CD4-positive, alpha-beta T cell (primary cell): ENCODE measurements at places on chromosomes 1 and 21. TPM values are rescaled to one million over a fixed set of nuclear protein-coding genes. Genes with fewer than 3 reads are reported as not detected.

DNA sequence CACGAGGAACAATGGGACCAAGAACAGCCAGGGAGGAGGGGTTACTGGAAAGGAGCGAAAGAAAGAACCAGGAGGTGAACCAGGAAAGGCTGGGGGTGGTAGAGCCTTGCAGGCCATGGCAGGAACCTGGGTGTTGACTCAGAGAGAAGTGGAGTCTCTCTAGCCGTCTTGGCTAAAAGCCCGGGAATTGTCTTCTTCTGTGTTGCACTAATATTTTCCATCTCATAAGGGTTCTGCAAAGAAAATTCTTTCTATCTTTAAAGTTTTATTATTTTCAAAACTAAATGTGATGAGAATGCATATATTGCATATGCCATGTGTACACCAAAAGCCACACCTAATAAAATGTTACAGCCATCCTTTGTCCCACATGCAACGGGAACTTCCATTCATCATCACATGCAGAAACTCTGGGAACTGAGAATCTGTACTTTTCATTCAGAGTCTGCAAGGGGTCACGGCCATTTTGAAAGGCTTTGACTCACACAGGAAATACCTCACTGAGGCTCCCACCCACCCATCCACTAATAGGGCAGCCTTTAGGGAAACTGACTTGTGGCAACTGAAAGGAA is 38.0 kb downstream of the ERG start:
- no peaks in the 10 kb centered on the region for H3K4me1 ChIP-seq
- no peaks in the 10 kb centered on the region for H3K36me3 ChIP-seq
- H3K27me3 ChIP-seq: no peaks in the 10 kb centered on the region
- no peak for DNase-seq
- H3K4me3 ChIP-seq: no peak overlapping the region
- no peak overlapping the region for H3K27ac ChIP-seq

KRTAP6-1 gene
- not detected for total RNA-seq

DNA sequence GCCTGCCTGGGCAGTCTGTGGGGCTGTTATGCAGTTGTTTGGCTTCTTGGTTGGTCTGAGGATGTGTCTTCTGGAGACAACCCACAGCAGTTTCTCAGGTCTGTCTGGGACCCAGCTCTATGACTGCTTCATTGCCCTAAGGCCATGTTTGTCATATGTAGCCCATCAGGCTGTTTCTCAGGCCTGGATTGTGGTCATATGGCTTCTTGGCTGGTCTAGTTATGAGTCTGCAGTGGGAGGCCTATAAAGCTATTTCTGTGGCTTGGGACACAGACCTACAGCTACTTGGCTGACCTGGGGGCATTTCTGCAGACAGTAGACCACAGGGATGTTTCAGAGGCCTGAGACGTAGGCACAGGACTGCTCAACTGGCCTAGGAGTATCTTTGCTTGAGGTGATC is 41.5 kb downstream of the CHIA start:
- no peak overlapping the region for H3K4me3 ChIP-seq
- H3K27ac ChIP-seq: no peak overlapping the region
- H3K36me3 ChIP-seq: no peaks in the 10 kb centered on the region
- H3K27me3 ChIP-seq: no peaks in the 10 kb centered on the region
- H3K4me1 ChIP-seq: peaks cover 8% of the 10 kb centered on the region

- no peak overlapping the region for H3K27ac ChIP-seq
- H3K36me3 ChIP-seq: no peaks in the 10 kb centered on the region
- H3K27me3 ChIP-seq: peaks cover 34% of the 10 kb centered on the region
These were observed 25.6 kb upstream of the NFIA start for GRCh38 chr1:61056573-61057439.

DNA sequence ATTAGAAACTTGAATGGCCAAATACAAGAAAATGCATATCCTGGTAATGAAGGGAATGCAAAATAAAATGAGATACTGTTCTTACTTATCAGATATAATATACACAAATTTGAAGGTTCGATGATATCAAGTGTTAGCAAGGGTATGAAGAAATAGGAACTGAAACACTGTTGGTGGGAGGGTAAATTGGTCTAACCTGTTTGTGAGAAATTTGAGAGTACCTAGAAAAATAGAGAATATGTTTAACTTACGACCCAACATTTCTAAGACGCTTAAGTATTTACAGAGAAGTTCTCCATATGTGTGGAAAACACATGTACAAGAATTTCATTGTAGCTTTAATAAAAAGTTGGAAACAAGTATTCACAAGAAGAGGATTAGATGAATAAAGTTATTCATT is 25.9 kb downstream of the ATG4C start:
- no peaks in the 10 kb centered on the region for H3K4me1 ChIP-seq
- peaks cover 8% of the 10 kb centered on the region for H3K36me3 ChIP-seq
- H3K27me3 ChIP-seq: no peaks in the 10 kb centered on the region
- H3K27ac ChIP-seq: no peak overlapping the region

- no peak overlapping the region for H3K4me3 ChIP-seq
- H3K36me3 ChIP-seq: no peaks in the 10 kb centered on the region
- H3K4me1 ChIP-seq: no peaks in the 10 kb centered on the region
- no peaks in the 10 kb centered on the region for H3K27me3 ChIP-seq
- no peak for DNase-seq
These were observed 56.8 kb upstream of the GNG12 start for GRCh38 chr1:67889953-67890567.

DNA sequence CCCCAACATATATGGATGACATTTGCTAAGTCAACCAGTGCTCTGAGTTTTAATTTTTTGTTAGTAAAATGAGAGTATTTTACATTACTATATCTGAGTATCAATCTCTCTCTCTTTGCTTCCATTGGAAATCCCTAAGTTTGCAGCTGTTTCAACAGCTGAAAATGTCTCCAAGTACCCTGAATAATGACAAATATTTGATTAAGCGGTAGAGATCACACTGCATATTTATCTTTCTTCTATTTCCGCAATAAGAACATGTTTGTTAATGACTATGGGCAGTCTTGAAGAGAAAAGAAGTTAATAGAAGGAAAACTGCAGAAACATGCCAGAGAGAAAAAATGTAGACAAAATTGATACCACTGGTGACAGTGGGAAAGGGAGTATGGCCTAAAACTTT is 1117.5 kb downstream of the NCAM2 start:
- H3K4me3 ChIP-seq: no peak overlapping the region
- H3K4me1 ChIP-seq: no peaks in the 10 kb centered on the region
- H3K27ac ChIP-seq: no peak overlapping the region
- DNase-seq: no peak

GRCh38 chr1:223486366-223486765 is 93.2 kb downstream of the CCDC185 start:
- H3K4me3 ChIP-seq: no peak overlapping the region
- no peak for DNase-seq
- H3K4me1 ChIP-seq: no peaks in the 10 kb centered on the region
- H3K27ac ChIP-seq: no peak overlapping the region

LRRC71 gene
- not detected for total RNA-seq

USP16 gene
- total RNA-seq: 81.7 TPM

DNA sequence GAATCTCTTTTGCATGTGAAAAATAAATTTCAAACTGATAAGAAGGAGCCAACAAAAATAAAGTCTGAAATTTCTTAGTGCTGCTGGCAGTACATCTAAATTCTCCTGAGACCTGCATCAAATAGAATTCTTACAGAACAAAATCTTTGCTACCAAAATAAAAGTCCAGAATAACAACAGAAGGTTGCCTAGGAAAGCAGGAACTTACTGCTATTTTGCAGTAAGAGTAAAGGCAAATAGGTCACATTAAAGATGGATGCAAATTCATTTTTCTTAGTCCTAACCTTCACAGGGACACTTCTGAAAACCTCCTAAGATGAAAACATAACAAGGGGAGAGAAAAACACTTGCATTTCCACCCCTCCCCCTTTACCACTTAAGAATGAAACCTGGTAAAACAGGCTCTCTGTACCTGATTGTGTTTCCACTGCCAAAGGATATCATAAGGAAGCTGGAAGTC is 59.0 kb downstream of the RUSC1 start:
- DNase-seq: no peak
- no peak overlapping the region for H3K27ac ChIP-seq
- H3K36me3 ChIP-seq: peaks cover 59% of the 10 kb centered on the region
- no peak overlapping the region for H3K4me3 ChIP-seq
- no peaks in the 10 kb centered on the region for H3K27me3 ChIP-seq
- no peaks in the 10 kb centered on the region for H3K4me1 ChIP-seq

GRCh38 chr1:233237647-233238046 is 57.9 kb downstream of the PCNX2 start:
- no peaks in the 10 kb centered on the region for H3K27me3 ChIP-seq
- no peak for DNase-seq
- peaks cover 16% of the 10 kb centered on the region for H3K36me3 ChIP-seq
- no peak overlapping the region for H3K4me3 ChIP-seq
- H3K4me1 ChIP-seq: no peaks in the 10 kb centered on the region

ZSWIM5 gene
- 1.1 TPM for total RNA-seq

- no peak for DNase-seq
- H3K4me3 ChIP-seq: peak overlapping the region; percentile 82
- peaks cover 26% of the 10 kb centered on the region for H3K36me3 ChIP-seq
- no peaks in the 10 kb centered on the region for H3K27me3 ChIP-seq
- H3K27ac ChIP-seq: peak overlapping the region; percentile 83
- H3K4me1 ChIP-seq: peaks cover 77% of the 10 kb centered on the region
These were observed 765 bp upstream of the S100A4 start for GRCh38 chr1:153546371-153546770.

DNA sequence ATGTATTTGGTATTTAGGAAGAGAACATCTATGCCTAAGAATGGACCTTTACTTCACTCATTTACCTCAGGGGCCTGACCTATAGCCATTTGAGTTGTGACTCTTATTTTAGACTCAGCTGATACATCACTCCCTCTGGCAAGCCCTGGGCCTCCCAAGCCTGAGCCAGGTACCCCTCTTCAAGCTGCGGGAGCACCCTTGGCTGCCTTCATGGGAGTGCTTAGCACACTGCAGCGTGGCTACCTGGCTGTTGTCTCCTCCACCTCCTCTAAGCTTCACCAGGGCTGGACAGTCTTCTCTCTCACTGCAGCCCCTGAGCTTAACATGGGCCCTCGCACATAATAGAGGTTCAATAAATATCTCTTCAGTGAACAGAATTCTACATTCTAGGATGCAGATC is 23.5 kb upstream of the LHX4 start:
- H3K36me3 ChIP-seq: no peaks in the 10 kb centered on the region
- H3K27me3 ChIP-seq: peaks cover 3% of the 10 kb centered on the region
- H3K27ac ChIP-seq: no peak overlapping the region
- H3K4me1 ChIP-seq: no peaks in the 10 kb centered on the region

TNFRSF8 gene
- not detected for total RNA-seq

- H3K4me3 ChIP-seq: no peak overlapping the region
- DNase-seq: peak; percentile 38
- H3K4me1 ChIP-seq: no peaks in the 10 kb centered on the region
- peaks cover 9% of the 10 kb centered on the region for H3K27me3 ChIP-seq
These were observed 46.1 kb upstream of the BACE2 start for GRCh38 chr21:41121785-41122415.

INAVA gene
- total RNA-seq: 0.22 TPM

S100A12 gene
- 4.0 TPM for total RNA-seq

- no peaks in the 10 kb centered on the region for H3K36me3 ChIP-seq
- H3K4me3 ChIP-seq: peak overlapping the region; percentile 52
- H3K4me1 ChIP-seq: peaks cover 69% of the 10 kb centered on the region
These were observed 15.9 kb upstream of the BTG2 start for GRCh38 chr1:203289281-203289981.

POMGNT1 gene
- 29.0 TPM for total RNA-seq

- no peak for DNase-seq
- no peaks in the 10 kb centered on the region for H3K36me3 ChIP-seq
- H3K27me3 ChIP-seq: no peaks in the 10 kb centered on the region
These were observed 45.8 kb upstream of the RCC2 start for GRCh38 chr1:17485281-17485680.

DNA sequence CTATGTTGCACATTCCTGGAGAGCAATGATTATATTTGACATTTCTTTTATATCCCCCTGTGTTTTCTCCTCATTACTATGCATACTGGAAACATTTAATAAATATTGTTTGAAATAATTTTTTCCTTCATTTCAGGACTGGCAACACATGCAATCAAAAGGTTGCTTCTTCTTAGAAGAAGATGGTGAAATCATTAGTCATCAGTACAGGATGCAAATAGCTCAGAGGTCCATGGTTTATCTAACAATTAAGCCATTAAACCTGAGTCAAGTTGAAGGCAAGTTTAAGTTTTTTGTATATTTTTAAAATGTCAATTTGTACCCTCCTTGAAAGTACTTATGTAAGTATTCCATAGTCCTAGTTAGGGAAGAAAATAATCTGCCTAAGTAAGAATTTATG is 22.5 kb downstream of the EFCAB7 start:
- H3K4me3 ChIP-seq: no peak overlapping the region
- H3K27me3 ChIP-seq: no peaks in the 10 kb centered on the region
- H3K27ac ChIP-seq: no peak overlapping the region
- no peaks in the 10 kb centered on the region for H3K36me3 ChIP-seq
- H3K4me1 ChIP-seq: no peaks in the 10 kb centered on the region

DNA sequence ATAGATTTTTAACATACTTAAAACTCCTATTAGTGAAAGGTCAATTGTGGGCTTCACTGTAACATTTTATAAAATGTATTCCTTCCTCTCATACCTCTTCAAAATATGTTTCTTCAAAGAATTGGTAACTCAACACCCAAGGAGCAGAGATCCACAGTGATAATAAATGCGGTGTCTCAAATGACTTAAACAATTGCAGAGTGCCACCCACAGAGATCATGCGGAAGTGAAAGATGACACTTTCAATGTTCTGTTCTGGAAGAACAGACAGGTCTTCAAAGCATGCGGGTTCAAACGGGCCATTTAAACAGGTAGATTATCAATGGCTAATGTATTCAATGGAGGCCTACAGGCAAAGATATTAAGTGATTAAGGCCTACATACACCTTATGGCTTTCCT is 157.0 kb upstream of the GREM2 start:
- H3K4me3 ChIP-seq: no peak overlapping the region
- no peak for DNase-seq
- no peak overlapping the region for H3K27ac ChIP-seq
- H3K4me1 ChIP-seq: no peaks in the 10 kb centered on the region

DNA sequence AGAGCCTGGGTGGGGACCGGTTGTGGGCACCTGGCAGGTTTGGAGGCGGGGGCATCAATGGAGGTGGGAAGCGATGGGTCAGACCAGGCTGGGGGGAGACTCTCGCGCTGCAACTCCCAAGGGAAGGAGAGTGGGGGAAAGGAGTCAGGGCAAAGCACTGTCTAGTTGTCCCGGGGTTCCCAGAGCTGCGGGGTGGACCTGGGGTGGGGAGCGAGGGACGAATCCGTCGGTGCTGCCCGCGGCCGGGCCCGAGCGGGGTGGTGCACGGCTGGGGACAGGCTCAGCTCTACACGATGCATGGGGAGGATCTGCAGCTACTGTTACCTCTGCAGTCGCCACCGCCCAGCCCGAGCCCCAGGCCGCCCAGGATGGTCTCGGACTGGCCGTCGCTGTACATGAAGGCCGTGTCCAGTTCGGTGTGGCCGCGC is 427 bp downstream of the AKR7A2 start:
- peaks cover 45% of the 10 kb centered on the region for H3K4me1 ChIP-seq
- H3K27me3 ChIP-seq: no peaks in the 10 kb centered on the region
- H3K4me3 ChIP-seq: peak overlapping the region; percentile 90
- no peak for DNase-seq

- no peaks in the 10 kb centered on the region for H3K27me3 ChIP-seq
- DNase-seq: no peak
- H3K27ac ChIP-seq: no peak overlapping the region
- H3K36me3 ChIP-seq: no peaks in the 10 kb centered on the region
- H3K4me3 ChIP-seq: no peak overlapping the region
These were observed 118.5 kb downstream of the MATN1 start for GRCh38 chr1:30604801-30605440.
